Calu3 (cell line): ENCODE measurements at places on chromosomes 2 and 18. TPM values are rescaled to one million over a fixed set of nuclear protein-coding genes. Genes with fewer than 3 reads are reported as not detected.
A peak's percentile ranks its signal among the peaks of the same experiment; 100 is the strongest.

The HOXD13 gene
- total RNA-seq: not detected in 2 replicates

GRCh38 chr18:69387186-69387585 is 13.5 kb upstream of the DOK6 start:
- no peak overlapping the region for H3K4me3 ChIP-seq
- H3K27ac ChIP-seq: no peak overlapping the region
- no peaks in the 10 kb centered on the region for H3K36me3 ChIP-seq
- no peaks in the 10 kb centered on the region for H3K27me3 ChIP-seq

- peaks cover 67% of the 10 kb centered on the region for H3K4me1 ChIP-seq
- peaks cover 4% of the 10 kb centered on the region for H3K36me3 ChIP-seq
- no peaks in the 10 kb centered on the region for H3K27me3 ChIP-seq
- H3K27ac ChIP-seq: peak overlapping the region; percentile 55
- no peak for DNase-seq
Observed at GRCh38 chr2:42132191-42132965, 36.8 kb upstream of the EML4 start.

DNA sequence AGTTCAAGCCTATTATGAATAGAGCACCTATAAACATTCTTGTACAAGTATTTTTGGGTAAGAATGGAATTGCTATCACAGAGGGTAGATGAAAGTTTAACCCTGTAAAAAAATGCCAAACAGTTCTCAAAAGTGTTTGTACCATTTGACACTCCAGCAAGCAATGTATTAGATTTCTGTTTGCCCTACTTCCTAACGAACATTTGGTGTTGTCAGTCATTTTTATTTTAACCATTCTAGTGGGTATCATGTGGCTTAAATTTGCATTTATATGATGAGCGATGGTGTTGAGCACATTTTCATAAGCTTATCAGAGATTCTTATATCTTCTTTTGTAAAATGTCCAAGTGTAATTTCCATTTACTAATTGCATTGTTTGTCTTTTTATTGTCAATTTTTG is 608.2 kb upstream of the ACVR2A start:
- H3K27me3 ChIP-seq: no peaks in the 10 kb centered on the region
- H3K27ac ChIP-seq: no peak overlapping the region
- H3K4me1 ChIP-seq: no peaks in the 10 kb centered on the region
- H3K36me3 ChIP-seq: no peaks in the 10 kb centered on the region
- H3K4me3 ChIP-seq: no peak overlapping the region
- DNase-seq: no peak

DNA sequence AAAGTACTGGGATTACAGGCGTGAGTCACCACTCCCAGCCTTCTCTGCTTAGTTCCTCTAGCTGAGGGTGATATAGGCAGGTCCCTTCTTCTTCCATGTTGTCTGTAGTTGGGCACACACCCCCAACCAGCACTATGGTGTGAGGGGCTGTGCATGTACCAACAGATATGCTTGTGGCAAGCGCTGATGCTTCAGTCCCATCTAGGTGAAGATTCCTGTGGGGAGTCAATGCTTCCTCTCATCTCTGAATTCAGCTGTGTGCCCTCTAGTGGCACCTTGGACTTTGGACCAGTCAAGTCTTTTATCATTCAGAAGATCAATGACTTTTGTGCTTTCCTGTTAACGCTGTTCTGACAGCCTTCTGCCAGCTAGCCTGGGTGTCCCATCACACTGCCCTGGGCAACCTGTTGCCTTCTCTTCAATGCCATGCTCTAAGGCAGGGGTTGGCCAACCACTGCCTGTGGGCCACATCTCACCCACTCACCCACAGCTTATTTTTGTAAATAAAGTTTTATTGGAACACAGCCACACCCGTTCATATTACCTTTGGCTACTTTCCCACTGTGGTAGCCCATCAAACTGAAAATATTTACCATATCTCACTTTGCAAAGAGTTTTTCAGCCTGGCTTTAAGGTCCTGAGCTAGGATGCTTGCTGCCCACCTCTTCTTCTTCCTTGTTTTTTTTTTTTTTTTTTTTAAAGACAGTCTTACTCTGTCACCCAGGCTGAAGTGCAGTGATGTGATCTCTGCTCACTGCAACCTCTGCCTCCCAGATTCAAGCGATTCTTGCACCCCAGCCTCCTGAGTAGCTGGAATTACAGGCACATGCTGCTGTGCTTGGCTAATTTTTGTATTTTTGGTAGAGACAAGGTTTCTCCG is 51.0 kb downstream of the NPAS2 start:
- DNase-seq: no peak
- no peaks in the 10 kb centered on the region for H3K27me3 ChIP-seq
- H3K36me3 ChIP-seq: peaks cover 21% of the 10 kb centered on the region
- H3K4me1 ChIP-seq: peaks cover 39% of the 10 kb centered on the region

DNA sequence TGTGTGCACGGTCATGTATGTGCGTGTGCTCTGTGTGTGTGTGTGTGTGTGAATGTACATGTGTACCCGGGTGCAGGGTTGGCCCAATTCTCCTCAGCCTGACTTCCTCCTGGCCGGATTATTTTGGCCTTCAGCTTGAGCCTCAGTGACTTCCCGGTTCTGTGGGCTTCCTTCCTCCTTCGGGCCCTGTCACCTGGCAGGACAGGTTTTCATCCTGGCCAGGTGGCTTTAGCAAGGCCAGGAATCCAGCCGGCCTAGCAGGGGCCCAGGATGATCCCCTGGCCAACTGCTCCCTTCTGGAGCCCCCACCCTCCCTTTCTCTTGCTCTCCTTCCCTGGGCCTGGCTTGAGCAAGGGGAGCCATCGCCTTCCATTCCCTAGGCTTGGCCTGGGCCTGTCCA is 140.5 kb downstream of the INHBB start:
- H3K27ac ChIP-seq: no peak overlapping the region
- no peaks in the 10 kb centered on the region for H3K36me3 ChIP-seq
- no peaks in the 10 kb centered on the region for H3K4me1 ChIP-seq

- DNase-seq: no peak
- no peak overlapping the region for H3K27ac ChIP-seq
- peaks cover 42% of the 10 kb centered on the region for H3K27me3 ChIP-seq
- no peaks in the 10 kb centered on the region for H3K36me3 ChIP-seq
Observed at GRCh38 chr2:175687465-175687864, 314.6 kb downstream of the LNPK start.

DNA sequence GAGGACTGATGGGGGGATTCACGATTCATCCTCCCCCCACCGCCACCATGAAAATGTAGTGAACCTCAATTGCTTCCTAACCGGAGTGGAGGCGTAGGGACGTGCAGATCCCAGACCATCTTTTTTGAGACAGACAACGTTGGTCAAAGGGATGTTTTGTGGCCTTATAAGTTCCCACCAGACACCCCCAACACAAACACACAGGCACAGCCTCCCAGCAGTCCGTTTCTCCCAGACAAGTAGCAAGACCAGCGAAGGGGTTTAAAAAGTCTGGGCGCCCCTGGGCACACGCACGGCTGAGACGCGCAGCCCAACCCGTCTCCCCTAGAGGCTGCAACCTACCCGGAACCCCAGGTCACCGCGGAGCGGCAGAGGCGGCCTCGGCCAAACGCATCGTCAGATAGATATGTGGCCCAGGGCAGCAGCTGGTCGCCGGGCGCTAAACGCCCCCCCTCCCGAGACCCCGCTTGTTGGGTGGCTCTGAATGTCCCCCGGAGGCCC is 1.3 kb downstream of the GBX2 start:
- H3K27ac ChIP-seq: peak overlapping the region; percentile 33
- peaks cover 30% of the 10 kb centered on the region for H3K36me3 ChIP-seq
- peak; percentile 26 for DNase-seq
- H3K4me3 ChIP-seq: peak overlapping the region; percentile 93
- H3K4me1 ChIP-seq: no peaks in the 10 kb centered on the region
